Common myeloid progenitor, CD34-positive (primary cell): ENCODE measurements at places on chromosomes 7 and 10.

- H3K27ac ChIP-seq = no peak overlapping the region
- H3K27me3 ChIP-seq = no peaks in the 10 kb centered on the region
- H3K4me3 ChIP-seq = no peak overlapping the region
- H3K4me1 ChIP-seq = no peaks in the 10 kb centered on the region
- no peak for DNase-seq
- H3K36me3 ChIP-seq = no peaks in the 10 kb centered on the region
Measured at GRCh38 chr10:131849591-131850382, 51.0 kb upstream of the PPP2R2D start.

- no peaks in the 10 kb centered on the region for H3K27me3 ChIP-seq
- H3K36me3 ChIP-seq = no peaks in the 10 kb centered on the region
- no peak overlapping the region for H3K27ac ChIP-seq
- peak; percentile 82 for DNase-seq
- H3K4me3 ChIP-seq = peak overlapping the region; percentile 77
Measured at GRCh38 chr10:21516242-21517131, 9.0 kb downstream of the SKIDA1 start.

DNA sequence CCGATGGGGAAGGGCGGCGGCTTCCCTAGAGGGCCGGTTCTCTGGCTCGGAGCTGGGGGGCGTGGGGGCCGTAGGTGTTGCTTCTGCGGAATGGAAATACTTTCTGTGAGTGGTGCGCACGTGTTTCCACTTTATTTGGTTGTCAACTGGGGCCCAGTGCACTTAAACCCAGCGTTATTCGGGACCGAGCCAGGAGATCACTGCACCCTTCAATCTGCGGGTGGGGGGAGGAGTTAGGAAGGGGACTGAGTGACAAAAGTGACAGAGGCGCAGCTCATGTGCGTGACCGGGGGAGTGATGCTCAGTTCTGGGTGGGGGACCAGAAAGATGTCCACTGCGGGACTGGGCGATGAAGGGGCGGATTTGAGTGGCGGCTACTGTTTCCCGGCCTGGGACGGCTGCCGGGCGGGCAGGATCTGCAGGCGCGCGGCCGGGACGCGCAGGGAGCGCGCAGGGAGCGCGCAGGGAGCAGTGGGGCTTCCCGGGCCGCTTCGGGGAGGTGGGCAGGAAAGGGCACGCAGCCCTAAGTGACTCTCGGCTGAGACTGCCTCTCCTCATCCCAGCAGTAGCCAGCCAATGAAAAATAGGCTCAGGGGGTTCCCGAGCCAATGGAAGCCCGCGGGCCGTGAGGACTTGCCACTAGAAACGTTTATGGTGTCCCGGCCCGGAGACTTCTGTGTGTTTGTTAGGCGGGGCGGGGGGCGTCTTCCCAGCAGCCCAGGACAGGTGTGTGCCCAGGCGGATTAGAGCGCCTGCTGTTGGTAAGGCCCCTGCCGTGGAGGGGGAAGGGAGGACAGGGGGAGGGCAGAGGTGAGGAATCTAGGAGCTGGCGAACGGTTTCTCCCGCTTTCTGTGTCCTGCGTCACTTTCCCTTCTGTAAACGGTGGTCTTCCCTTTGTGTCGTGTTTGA, 54.3 kb upstream of the KDM7A start:
- DNase-seq = no peak
- no peak overlapping the region for H3K27ac ChIP-seq
- H3K27me3 ChIP-seq = peaks cover 20% of the 10 kb centered on the region

DNA sequence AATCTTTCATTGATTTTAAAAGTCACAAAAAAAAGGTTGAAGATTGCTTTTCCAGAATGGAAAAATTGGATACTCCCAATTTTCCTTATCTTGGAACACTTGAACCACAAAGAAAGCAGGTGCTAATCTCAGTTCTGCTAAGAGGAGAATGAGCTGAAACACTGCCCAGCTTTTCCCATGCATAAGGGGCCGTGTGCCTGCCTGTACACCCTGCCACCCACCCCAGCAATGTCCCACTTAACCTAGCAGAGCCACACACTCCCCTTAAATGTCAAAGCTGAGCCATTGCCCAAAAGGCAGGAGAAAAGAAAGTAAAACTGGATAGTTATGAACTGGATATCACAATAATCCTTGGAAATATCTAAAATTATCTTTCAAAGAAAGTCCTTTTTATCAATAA, 13.4 kb downstream of the PDE1C start:
- H3K4me3 ChIP-seq = no peak overlapping the region
- H3K36me3 ChIP-seq = no peaks in the 10 kb centered on the region
- H3K27ac ChIP-seq = no peak overlapping the region
- H3K4me1 ChIP-seq = no peaks in the 10 kb centered on the region
- H3K27me3 ChIP-seq = peaks cover 6% of the 10 kb centered on the region

- no peak overlapping the region for H3K4me3 ChIP-seq
- no peaks in the 10 kb centered on the region for H3K36me3 ChIP-seq
- H3K27ac ChIP-seq = no peak overlapping the region
- peak; percentile 26 for DNase-seq
- H3K4me1 ChIP-seq = peaks cover 20% of the 10 kb centered on the region
- H3K27me3 ChIP-seq = no peaks in the 10 kb centered on the region
Measured at GRCh38 chr10:74234569-74234968, 83.5 kb downstream of the ADK start.

- H3K27me3 ChIP-seq = no peaks in the 10 kb centered on the region
- no peak overlapping the region for H3K27ac ChIP-seq
- no peaks in the 10 kb centered on the region for H3K4me1 ChIP-seq
- no peaks in the 10 kb centered on the region for H3K36me3 ChIP-seq
- no peak for DNase-seq
- no peak overlapping the region for H3K4me3 ChIP-seq
Measured at GRCh38 chr7:81073931-81074251, 155.0 kb upstream of the SEMA3C start.

GRCh38 chr10:117130862-117131375, 7.2 kb downstream of the VAX1 start:
- peaks cover 60% of the 10 kb centered on the region for H3K27me3 ChIP-seq
- DNase-seq = no peak
- no peak overlapping the region for H3K4me3 ChIP-seq
- H3K4me1 ChIP-seq = peaks cover 25% of the 10 kb centered on the region
- no peaks in the 10 kb centered on the region for H3K36me3 ChIP-seq

- H3K27ac ChIP-seq = no peak overlapping the region
- H3K36me3 ChIP-seq = no peaks in the 10 kb centered on the region
- DNase-seq = no peak
- peaks cover 2% of the 10 kb centered on the region for H3K27me3 ChIP-seq
- H3K4me1 ChIP-seq = no peaks in the 10 kb centered on the region
Measured at GRCh38 chr10:25914776-25915175, 19.3 kb upstream of the MYO3A start.

GRCh38 chr10:58706836-58707235, 194.2 kb downstream of the BICC1 start:
- H3K4me1 ChIP-seq = no peaks in the 10 kb centered on the region
- no peak overlapping the region for H3K27ac ChIP-seq
- H3K4me3 ChIP-seq = no peak overlapping the region
- no peak for DNase-seq

DNA sequence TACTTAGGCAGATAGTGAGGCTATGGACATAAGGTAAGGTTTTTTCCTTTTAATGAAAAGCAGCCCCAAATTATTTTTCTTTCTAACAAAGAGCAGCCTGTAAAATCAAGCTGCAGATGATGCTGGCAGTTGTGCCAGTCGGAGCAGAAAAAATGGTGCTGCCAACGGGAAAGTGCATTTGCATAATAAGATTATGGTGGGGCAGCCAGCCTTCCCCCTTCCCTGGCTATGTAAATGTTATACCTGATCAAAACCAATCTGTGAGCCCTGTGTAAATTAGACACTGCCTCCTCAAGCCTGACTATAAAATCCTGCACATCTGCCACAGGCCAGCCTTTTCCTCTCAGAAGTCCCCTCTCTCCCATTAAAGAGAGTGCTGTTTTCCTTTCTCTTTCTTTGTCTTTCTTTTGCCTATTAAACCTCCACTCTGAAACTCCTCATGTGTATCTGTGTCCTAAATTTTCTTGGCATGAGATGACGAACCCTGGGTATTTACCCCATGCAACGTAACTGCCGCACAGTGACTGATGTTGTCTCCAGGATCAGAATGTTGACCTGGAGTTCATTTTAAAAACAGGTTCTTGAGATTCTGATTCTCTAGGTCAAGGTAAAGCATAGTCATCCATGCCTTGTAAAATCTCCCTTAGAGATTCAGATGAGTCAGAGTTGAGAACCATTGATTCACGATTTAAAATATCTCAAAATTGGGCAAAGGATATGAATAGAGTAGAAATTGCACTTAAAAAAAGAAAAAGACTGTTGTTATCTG, 167.3 kb upstream of the C1GALT1 start:
- H3K36me3 ChIP-seq = no peaks in the 10 kb centered on the region
- H3K27ac ChIP-seq = no peak overlapping the region
- DNase-seq = no peak
- H3K4me1 ChIP-seq = no peaks in the 10 kb centered on the region
- no peaks in the 10 kb centered on the region for H3K27me3 ChIP-seq
- H3K4me3 ChIP-seq = no peak overlapping the region

DNA sequence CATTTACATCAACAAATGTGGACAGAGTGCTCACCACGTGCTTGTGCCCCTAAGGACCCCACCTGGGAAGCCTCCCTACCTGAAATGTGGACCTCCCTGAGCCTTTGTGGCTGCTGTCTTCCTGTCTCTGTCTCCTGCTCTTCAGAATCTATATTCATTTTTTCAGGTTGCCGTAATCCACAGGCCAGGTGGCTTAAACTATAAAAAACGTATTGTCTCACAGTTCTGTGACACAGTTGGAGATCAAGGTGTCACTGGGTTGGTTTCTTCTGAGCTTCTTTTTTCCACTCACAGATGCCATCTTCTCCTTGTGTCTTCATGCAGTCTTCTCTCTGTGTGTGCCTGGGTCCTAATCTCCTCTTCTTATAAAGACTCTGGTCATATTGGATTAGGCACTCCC, 5.6 kb upstream of the VSTM4 start:
- peaks cover 1% of the 10 kb centered on the region for H3K4me1 ChIP-seq
- DNase-seq = no peak
- no peaks in the 10 kb centered on the region for H3K27me3 ChIP-seq
- no peaks in the 10 kb centered on the region for H3K36me3 ChIP-seq

- no peak for DNase-seq
- H3K36me3 ChIP-seq = peaks cover 46% of the 10 kb centered on the region
- H3K27ac ChIP-seq = no peak overlapping the region
- no peaks in the 10 kb centered on the region for H3K27me3 ChIP-seq
Measured at GRCh38 chr10:96153070-96153469, 23.0 kb downstream of the ZNF518A start.

DNA sequence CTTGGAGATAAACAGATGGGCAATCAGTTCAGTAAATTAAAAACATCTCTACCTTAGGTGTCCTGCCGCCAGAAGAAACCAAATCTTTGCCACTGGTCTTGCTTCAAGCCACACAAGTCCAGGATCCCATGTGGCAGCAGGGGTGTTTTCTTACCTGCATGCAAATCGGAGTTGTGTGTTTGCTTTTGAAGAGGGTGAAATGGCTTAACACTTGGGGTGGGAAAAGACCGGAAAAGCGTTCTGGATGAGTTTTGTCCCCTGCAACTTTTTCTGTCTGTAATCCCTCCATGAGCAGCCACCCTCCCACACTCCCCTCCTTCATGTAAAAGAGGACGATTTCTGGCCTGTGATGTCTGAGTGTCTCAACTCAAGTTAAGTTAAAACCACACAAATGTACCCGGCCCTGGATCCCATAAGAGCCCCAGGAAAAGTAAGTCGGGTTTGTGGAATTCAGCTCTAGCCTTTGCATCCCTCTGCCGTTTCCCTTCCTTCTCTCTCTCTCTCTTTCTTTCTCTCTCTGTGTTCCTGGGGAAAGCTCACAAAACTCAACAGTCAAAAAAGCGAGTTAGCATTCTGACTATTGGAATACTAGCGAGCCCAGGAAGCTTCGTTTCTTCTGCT, 178.5 kb downstream of the TCF7L2 start:
- H3K27me3 ChIP-seq = no peaks in the 10 kb centered on the region
- no peaks in the 10 kb centered on the region for H3K36me3 ChIP-seq
- H3K4me3 ChIP-seq = no peak overlapping the region
- DNase-seq = no peak

DNA sequence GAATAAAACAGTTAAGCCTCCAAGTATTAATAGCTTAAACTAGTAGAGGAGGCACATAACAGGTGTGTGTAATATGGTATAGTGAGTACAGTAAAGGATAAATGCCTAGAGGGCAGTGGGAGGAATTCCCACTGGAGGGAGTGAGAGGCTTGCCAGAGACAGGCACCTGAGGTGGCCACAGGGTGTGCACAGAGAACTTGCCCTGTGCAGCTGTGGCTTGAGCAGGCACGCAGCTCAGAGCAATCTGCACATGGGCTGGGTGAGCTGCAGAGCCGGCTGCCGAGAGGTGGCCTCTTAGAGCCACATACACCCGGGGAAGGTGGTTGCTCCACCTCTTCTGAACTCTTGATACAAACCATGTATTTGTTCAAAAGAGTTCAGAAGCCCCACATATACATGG, 237.1 kb downstream of the COBL start:
- H3K4me3 ChIP-seq = no peak overlapping the region
- no peaks in the 10 kb centered on the region for H3K27me3 ChIP-seq
- H3K27ac ChIP-seq = no peak overlapping the region
- no peak for DNase-seq

- H3K36me3 ChIP-seq = no peaks in the 10 kb centered on the region
- H3K27me3 ChIP-seq = no peaks in the 10 kb centered on the region
- H3K4me3 ChIP-seq = no peak overlapping the region
- H3K4me1 ChIP-seq = no peaks in the 10 kb centered on the region
Measured at GRCh38 chr7:68078157-68078710, 1081.6 kb downstream of the TYW1 start.

DNA sequence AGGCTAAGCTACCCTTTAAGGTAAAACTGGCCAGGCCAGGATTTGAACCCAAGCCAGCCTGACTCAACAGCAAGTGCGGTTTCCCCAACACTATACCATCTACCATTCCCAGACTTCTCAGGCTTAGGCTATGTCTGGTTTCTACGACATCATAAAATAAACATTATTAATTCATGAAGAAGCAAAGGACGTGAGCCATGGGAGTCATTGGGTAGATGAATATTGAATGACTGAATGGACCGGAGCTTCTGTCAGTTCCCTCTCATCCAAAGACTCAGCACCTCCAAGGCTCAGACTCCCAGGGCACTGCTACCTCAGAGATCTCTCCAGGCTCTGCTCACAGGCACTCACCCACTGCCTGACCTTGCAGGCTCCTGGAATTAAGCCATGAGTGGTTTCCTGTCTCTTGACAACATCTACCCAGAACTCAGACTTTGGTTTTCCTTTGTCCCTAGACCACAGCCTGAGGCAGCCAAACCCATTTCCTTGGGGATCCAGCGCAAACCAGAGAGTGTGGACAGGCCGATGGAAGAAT, 64.6 kb upstream of the STEAP1B start:
- H3K27me3 ChIP-seq = no peaks in the 10 kb centered on the region
- no peak overlapping the region for H3K27ac ChIP-seq
- H3K4me1 ChIP-seq = peaks cover 34% of the 10 kb centered on the region
- no peaks in the 10 kb centered on the region for H3K36me3 ChIP-seq
- peak; percentile 37 for DNase-seq
